ENCODE measurements at places on chromosomes 5 and 9.

DNA sequence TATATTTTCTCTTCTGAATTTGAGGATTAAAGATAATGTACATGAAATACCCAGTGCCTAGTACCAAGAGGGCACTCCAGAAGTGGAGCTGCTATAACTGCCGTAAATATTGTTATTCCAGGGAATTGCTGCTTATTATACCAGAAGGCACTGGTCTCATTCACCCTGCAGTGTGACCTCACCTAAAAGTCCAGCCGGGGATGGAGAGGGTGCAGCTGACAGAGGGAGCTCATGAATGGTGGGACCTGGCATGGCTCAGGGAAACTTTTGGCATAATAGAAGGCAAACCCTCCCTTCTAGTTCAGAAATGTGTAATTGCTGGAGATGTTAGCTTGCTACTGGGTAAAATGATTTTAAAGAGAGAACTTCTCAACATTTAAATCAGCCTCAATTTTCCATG, 108.5 kb downstream of the MVB12B start:
- no peak for DNase-seq

GRCh38 chr9:138016406-138017187, 139.0 kb downstream of the CACNA1B start:
- no peak for DNase-seq

DNA sequence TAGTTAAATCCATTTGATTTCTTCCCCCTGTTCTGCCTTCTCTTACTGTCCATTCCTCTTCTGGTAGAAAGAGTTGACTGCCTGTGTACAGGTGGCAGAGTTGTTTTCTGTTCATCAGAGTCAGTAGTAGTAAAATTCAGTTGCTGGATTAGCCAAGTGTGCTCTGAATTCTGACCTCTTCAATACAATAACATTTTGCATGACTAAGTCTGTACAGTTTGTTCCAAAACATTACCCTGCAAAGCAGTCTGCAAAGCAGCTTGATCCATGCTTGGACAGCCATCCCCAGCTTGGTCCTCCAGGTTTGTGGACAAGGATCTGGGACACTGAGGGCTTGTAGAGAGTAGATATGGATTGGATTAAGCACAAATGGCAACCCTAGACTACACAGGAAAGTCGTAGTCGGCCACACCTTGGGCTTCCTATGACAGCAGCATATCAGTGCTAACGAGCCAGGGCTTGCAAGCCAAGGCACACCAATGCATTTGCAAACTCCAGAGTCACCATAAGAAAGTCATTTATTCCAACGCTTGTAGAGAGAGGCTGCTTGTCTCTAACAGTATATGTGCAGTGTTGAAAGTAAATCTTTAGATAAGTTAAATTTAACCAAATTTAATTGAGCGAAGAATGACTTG, 25.2 kb downstream of the IL12B start:
- DNase-seq: peak; percentile 13

GRCh38 chr5:89120719-89121118, 237.7 kb upstream of the MEF2C start:
- DNase-seq: peak; percentile 33

GRCh38 chr9:131329241-131329641, 39.7 kb downstream of the PLPP7 start:
- no peak for DNase-seq

GRCh38 chr9:123218831-123219230, 49.6 kb downstream of the STRBP start:
- no peak for DNase-seq

GRCh38 chr5:177468685-177469628, 4.5 kb downstream of the DBN1 start:
- DNase-seq: peak; percentile 58

GRCh38 chr5:118678746-118679145, 309.6 kb downstream of the DTWD2 start:
- DNase-seq: no peak

DNA sequence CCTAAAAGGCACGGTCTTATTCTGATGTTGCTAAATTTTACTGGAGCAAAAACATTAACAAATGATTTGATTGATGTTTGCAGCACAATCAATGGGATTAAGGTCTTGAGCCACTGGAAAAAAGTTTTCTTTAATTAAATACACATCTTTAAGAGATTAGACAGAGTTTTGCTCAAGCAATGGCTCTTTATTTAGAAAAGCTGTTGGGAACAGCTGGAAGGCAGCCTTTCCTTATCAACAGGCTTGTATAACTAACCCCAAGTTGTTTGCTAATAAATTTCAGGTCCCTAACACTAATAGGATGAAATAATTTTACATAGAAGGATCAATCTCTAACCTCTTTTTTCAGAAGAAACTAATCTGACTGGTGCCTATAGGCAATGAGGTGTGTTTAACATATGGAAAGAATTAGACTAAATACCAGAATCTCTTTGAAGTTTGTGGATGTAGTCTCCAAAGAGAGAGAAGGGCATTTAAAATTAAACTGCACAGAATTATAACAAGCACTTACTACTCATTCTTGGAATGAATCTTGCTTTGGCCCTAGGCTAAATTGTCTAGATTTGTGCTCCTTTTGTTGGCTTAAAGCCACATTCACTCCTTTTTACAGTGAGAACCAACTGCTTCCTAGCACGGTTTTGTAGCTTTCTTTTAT, 67.3 kb upstream of the TNFAIP8 start:
- DNase-seq: no peak

- DNase-seq: no peak
Measured at GRCh38 chr9:122368642-122369041, 2.2 kb upstream of the PTGS1 start.

DNA sequence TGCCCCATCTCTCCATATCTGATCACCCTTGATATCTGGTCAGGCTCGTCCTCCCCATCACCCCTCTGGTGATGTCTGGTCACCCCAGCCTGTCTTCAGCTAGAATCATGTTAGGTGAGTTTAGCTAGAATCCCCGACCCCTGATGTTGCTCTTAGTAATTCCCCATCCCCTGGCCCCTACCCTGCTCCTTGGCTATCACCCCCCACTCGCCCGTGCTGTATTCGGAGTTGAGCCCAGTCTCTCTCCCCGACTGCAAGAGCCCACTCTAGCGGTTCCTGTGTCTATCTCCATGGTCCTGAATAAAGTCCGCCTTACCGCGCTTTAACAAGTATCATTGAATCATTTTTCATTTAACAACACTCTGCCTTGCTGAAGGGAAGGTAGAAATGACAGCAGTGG, 33.7 kb downstream of the ADAMTS2 start:
- DNase-seq: no peak

- DNase-seq: no peak
Measured at GRCh38 chr9:33697171-33697570, 98.2 kb upstream of the PRSS3 start.

DNA sequence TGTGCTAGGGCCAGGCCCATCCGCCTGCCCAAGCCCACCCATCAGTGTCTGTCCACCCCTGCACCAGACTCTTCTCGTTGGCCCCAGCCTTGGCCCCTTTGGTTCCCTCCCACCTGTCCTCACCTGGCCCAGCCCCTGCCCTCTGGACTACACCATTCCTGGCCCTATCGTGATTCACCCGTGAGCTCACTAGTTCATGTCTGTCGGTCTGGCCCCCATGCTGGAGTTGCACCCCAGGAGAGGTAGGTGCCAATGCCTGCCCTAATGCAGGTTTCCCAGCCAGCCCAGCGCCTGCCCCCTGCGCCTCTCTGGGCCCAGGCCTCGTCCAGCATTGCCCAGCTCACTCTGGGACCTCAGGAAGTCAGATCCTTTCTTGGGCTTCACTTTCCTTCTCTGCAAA, 115.4 kb upstream of the LMX1B start:
- DNase-seq: no peak

DNA sequence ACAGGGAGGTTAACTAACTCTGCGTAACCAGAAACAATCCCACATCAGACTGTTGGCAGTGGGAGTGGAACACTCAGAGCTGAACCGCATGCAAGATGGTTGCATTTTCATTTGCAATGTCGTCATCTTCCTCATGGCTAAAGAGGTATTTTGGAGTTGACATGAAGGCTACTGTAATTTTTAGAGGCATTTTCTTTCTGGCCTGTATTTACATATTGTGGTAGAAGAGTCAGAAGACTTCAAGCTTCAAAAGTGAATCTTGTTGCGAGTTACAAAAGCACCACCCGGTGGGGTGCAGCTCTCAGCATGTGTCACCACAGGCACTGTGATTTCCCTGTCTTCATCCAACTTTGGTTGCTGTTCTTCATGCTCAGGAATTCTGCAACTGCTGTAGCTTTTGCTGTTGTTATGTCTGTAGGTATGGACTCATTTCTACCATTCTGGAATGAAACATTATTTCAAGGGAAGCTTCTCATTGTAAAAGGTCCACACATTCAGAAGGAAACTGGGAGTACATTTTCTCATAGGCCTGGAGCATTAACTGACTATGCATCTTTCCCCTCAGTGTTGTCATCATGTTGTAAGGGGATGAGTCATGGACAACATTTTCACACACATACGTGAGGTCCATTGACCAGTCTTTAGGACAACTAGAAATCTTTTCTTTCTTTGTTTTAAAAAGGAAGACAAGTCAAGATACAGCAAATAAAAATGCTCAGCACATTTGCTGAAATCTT, 35.4 kb upstream of the GDNF start:
- peak; percentile 93 for DNase-seq

- no peak for DNase-seq
Measured at GRCh38 chr9:80496901-80497556, 925.3 kb downstream of the TLE4 start.

GRCh38 chr9:114282507-114282906, 40.4 kb upstream of the ORM1 start:
- no peak for DNase-seq

- DNase-seq: peak; percentile 67
Measured at GRCh38 chr9:76302947-76303550, 91.2 kb downstream of the RFK start.

DNA sequence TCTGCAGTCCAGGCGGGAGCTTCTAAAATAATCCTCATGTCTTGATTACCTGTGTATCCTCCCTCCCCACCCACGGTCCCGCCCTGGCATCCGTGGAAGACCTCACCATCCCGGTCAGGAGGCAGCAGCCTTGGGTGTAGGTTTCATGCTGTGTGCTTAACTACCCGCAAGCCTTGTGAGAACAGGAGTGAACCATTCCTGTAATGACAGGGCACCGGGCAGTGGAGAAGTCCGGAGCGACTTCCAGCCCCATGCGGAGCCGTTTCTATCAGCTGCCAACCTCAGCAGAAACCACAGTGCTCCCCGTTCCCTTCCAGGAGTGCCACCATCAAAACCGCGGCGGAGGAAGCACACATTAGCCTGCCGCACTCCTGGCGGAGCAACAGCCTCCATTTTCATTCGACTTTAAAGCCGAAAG, 123.5 kb upstream of the LMX1B start:
- no peak for DNase-seq

- DNase-seq: peak; percentile 68
Measured at GRCh38 chr5:132334812-132335211, 34.7 kb upstream of the SLC22A5 start.

- DNase-seq: no peak
Measured at GRCh38 chr9:77807846-77808750, 160.0 kb upstream of the GNA14 start.

DNA sequence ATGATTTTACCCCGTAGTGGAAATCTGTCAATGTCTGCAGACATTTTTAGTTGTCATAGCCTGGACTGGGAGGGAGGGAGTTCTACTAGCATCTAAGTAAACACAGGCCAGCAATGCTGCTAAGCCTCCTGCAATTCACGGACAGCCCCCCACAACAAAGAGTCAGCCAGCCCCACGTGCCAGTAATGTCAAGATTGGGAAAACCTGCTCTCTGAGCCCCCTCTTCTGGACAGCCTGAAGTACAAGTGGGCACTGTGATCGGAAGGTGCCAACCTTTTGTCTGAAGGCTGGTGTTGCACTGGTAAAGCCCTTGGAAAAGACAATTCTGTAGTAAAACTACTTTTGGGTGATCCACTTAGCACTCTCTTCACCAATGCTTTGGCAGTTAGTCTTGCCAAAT, 154.5 kb downstream of the TARS1 start:
- DNase-seq: no peak

DNA sequence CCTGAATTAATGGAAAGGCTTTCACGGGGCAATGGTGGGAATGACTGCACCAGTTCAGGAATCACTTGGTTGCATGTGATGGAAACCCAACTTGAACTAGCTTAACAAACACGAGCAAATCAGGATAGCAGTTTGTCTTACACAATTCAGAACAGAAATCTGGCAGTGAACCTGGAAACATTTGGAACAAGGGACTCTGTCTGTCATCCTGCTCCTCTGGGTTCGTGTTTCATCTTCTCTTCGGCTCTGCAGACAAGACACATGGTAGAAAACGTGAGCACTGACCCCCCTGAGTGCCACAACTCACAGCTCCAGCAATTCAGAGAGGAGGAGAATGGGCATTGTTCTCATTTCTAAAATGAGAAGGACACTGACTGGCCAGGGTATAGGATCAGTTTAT, 218.1 kb upstream of the NREP start:
- DNase-seq: peak; percentile 58

DNA sequence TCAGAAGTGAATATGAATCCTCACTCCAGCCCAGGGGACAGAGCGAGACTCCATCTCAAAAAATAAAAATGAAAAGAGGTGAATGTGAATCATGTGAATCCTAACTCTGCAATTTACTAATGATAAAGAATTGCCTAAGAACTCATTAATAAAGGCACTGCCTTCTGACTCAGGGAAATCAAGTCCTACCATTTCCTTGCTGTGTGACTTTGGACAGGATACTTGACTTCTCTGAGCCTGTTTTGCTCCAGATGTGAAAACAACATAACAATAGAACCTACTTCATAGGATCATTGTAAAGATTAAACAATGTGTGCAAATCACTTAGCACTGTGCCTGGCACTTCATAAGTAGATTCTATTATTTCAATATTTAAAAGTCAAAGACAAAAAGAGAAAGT, 15.1 kb upstream of the PWWP2A start:
- DNase-seq: no peak
